T-helper 9 cell (primary cell): ENCODE measurements at places on chromosomes 13 and 19.

- DNase-seq: no peak
Measured at GRCh38 chr19:48481846-48482639, 12.9 kb downstream of the CYTH2 start.

GRCh38 chr19:55362990-55363716 lies at the start of gene GARIN5B:
Gene GARIN5B, minus strand, starts transcription at chr19:55363260. Its CDS starts 194 bp downstream, at chr19:55363066.
- no peak for DNase-seq

GRCh38 chr13:50677687-50678463 lies 165.6 kb downstream of the DLEU7 start:
- no peak for DNase-seq

GRCh38 chr13:50766695-50767094 lies 76.8 kb downstream of the DLEU7 start:
- no peak for DNase-seq
